ENCODE measurements at places on chromosomes 2 and 18.

- peaks cover 18% of the 10 kb centered on the region for H3K4me1 ChIP-seq
- H3K27me3 ChIP-seq, result no peaks in the 10 kb centered on the region
Measured at GRCh38 chr2:121471532-121472469, 58.9 kb upstream of the RNU4ATAC start.

DNA sequence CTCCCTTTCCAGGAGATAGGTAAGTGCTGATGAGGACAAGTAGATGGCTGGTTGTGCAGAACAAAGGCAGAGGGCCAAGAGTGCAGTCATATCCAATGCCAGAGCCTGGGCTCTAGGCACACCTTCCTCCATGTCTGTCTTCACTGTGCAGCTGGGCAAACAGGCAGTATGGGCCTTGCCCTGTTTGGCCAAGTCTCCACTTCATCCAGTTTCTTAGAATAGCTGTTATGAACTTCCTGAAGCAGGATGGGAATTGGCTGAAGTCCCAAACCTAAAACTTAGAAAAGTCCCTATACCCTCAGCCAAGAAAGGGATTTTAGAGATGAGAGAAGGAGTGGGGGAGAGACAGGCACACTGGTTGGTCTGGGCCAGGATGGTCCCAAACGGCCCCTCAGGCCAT is 37.5 kb upstream of the CYP26B1 start:
- H3K4me1 ChIP-seq, result no peaks in the 10 kb centered on the region
- no peak overlapping the region for H3K4me3 ChIP-seq
- no peaks in the 10 kb centered on the region for H3K36me3 ChIP-seq
- H3K27me3 ChIP-seq, result no peaks in the 10 kb centered on the region
- no peak for DNase-seq
- H3K27ac ChIP-seq, result no peak overlapping the region

DNA sequence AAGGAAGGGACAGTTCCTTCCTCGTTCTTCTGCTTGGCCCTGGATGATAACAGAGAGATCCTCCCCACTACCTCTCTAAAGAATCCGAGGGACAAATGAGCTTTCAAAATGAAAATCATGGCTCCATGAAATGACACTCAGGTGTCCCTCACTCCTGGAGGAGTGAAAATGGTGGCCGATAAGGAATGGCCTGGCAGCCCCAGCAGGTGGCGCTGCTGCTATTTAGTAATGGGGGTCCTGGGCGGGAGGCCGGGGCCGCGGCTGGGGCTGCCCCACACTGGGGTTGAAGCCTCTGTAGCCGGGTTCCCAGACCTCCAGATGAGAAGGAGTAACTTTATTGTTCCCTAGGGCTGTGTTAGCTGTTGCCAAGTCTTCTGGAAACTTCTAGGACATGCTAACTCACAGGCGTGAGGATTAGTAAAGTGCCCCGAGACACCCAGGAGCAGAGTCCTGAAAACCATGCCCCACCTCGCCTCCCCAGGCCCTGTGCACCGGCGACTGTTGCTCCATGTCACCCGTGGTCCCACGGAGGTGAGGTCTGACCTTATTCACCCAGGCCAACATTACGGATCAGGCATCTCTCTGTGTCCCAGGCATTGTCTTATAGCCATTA is 138.0 kb downstream of the CTIF start:
- no peaks in the 10 kb centered on the region for H3K36me3 ChIP-seq
- peaks cover 47% of the 10 kb centered on the region for H3K4me1 ChIP-seq
- no peak overlapping the region for H3K4me3 ChIP-seq
- H3K27me3 ChIP-seq, result no peaks in the 10 kb centered on the region
- peak overlapping the region; percentile 84 for H3K27ac ChIP-seq

DNA sequence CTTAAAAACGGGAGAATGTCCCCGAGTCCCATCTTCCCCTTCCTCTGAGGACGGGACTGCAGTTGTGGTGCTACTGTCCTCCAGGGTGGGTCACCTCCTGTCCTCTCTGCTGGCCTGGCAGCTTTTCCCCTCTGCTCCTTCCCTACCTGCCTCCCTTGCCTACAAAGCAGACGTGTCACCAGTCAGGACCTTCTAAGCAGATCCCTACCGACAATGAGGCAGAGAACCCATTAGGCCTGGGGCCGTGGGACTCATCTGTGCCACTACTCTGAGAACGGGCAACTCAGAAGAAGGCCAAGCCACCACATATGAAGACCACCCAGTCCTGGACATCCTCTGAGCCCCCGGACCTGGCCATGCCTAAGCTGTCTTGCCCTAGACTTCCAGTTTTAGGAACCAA is 103.0 kb upstream of the TEX51 start:
- no peaks in the 10 kb centered on the region for H3K4me1 ChIP-seq
- H3K4me3 ChIP-seq, result no peak overlapping the region
- H3K27me3 ChIP-seq, result no peaks in the 10 kb centered on the region
- no peak overlapping the region for H3K27ac ChIP-seq
- DNase-seq, result no peak

DNA sequence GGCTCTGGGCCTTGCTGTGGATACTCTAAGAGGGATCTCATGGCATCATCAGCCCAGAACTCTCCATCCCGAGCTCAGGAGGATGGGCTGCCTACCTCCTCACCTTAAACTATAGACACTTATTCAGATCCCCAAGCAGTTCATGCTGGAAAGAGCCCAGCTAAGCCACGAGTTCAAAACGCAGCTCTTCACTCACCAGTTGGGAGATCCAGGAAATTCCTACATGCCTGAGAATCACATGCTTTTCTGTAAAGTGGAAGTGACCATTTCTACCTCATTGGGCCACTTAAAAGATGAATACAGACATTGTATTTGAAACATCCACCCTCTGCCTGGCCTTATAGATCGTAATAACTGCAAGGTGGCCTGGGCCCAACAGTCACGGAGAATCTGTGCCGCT is 6.6 kb downstream of the ATOH8 start:
- H3K27ac ChIP-seq, result peak overlapping the region; percentile 78
- peaks cover 18% of the 10 kb centered on the region for H3K36me3 ChIP-seq
- H3K27me3 ChIP-seq, result no peaks in the 10 kb centered on the region
- H3K4me1 ChIP-seq, result peaks cover 69% of the 10 kb centered on the region

Measured in ascending aorta (tissue), 2 donors.